ENCODE measurements at places on chromosomes 16 and 17.

- no peak for DNase-seq
Observed at GRCh38 chr16:55647798-55648197, 8.0 kb upstream of the SLC6A2 start.

DNA sequence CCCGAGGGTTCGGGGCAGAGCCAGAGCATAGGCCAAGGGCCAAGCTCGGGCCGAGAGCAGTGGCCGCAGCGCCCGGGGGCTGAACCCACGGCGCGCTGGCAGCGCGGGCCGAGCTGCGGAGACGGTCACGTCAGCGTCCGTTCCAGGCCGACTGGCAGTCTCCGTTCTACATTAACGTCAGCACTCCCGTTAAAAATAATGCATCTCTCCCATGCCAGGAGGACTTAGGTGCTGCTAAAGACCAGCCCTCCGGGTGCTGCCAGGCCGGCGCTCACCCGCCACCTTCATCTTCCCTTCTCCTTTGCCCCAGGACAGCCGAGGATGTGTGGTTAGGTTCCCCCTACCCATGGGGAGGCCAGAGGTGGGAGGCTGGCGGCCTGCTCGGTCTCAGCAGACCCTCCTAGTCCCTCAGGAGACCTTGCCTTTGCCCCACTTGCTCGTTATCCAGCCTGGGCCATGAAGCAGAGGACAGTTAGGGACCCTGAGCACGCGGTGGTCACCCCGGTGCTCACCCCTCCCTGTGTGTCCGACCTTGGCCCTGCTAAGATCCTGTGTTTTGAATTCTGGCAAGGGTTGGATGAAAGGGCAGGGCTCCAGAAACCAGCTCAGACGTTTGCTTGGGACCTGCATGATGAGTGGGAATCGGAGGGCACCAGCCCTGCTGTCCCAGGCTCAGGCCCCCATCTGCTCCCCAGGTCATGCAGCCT is 572 bp downstream of the MPG start:
- peak; percentile 62 for DNase-seq

GRCh38 chr16:10961231-10961630 is 16.9 kb downstream of the CLEC16A start:
- DNase-seq, result no peak

DNA sequence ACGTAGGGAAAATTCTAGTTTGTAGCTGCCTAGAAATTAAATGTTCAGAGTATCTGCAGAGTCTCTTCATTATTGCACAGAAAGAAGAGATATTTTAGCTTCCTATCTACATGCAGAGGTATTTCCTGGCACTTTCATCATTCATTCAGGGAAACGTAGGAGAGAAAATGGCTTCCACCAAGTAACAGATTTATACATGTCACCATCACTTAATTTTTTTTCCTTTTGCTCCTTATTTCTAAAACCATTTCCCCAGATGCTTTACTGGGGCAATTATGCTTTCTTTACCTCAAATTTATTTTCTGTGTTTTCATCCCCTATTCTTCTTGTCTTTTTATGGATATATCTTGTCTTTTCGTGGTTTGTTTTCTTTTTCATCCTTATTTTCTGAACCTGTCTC is 18.5 kb downstream of the ATP6V0A1 start:
- DNase-seq, result no peak

DNA sequence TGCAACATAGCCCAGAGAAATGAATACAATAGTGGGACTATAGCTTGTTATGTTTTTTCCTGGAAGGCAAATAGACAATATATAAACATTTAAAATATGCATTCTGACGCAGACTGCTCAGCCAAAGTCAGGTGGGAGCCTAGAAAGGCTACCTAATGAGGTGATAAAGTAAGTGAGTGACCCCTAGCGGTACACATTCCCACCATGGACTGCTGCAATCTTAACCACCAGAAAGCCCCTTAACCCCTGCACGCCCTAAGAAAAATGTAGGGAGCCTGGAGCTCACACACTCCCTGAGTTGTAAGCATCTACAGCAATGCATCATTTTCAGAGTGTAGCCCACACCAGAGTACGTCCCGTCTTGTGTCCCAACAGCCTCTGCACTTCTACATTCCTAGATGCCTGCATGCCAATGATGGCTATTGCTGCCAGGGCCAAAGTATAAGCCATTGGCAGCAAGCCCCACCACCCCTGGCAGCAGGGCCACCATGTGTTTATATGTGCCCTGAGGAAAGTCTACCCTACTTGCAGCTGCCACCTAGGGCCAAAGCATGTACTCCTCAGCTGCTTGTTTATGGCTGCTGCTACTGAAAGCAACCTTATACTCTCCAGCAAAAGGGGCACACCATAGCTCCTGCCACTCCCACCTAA is 127.6 kb downstream of the KIF2B start:
- DNase-seq, result peak; percentile 34

GRCh38 chr16:85384833-85385462 is 228.2 kb upstream of the GSE1 start:
- peak; percentile 74 for DNase-seq

- no peak for DNase-seq
Observed at GRCh38 chr17:10162096-10162495, 36.3 kb downstream of the GAS7 start.

GRCh38 chr17:39062846-39063680 is 88.4 kb downstream of the PLXDC1 start:
- DNase-seq, result no peak

- DNase-seq, result no peak
Observed at GRCh38 chr17:65618516-65618915, 57.1 kb upstream of the AXIN2 start.

GRCh38 chr17:29167393-29168078 is 12.7 kb downstream of the MYO18A start:
- DNase-seq, result no peak

GRCh38 chr17:50035421-50035879 is 20.5 kb upstream of the ITGA3 start:
- no peak for DNase-seq

GRCh38 chr17:9021158-9021991 is at the start of gene NTN1:
TSS of gene NTN1 (plus strand) at chr17:9021510. CDS start at chr17:9022374, 864 bp downstream.
- DNase-seq, result peak; percentile 79

- no peak for DNase-seq
Observed at GRCh38 chr17:38656959-38657823, 17.6 kb downstream of the EPOP start.

DNA sequence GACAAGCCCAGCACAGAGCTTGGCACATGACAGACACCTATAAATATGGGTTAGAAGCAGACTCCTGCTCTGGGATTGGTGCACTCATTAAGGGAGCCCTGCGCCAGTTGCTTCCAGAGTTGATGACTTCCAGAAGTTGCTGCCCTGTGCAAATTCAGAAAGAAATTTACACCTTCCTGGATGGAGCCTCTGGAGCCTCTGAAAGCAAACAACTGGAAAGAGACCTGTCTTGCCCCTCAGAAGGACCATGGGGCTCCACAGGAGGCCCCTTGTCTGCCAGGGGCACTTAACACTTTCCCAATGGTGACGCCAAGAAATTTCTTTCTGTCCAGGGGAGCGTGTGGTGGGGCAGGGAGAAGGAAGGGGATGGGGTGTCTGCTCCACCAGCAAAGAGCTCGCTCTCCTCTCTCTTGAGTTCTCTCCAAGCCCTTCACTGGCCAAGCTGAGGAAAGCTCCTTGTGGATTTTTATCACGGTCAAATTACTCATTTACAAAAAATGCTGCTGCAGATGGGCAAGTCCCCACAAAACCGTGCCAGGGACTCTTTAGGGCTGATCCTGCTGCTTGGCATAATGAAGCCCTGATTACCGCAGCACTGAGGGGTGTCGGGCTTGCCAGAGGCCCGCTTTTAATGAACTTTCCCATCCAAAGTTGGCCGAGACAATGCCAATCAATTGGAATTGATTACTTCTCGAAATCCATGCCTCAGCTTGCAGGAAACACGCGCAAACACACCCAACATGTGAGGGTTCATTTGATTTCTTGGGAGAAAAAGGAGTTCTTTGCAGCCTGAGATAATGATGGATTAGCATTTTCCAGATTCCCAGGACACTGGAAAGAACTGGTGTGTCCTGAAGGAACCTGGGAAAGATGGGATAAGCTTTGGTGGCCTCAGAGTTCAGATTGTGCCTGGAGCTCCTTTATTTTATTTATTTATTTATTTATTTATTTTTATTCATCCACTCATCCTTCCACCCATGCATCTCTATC is 583.6 kb upstream of the CDH5 start:
- no peak for DNase-seq

GRCh38 chr17:79087428-79088143 is 13.0 kb downstream of the ENGASE start:
- DNase-seq, result peak; percentile 92

- DNase-seq, result no peak
Observed at GRCh38 chr16:620700-621525, 9.9 kb upstream of the WFIKKN1 start.

- no peak for DNase-seq
Observed at GRCh38 chr17:79808763-79809529, 12.1 kb upstream of the CBX8 start.

DNA sequence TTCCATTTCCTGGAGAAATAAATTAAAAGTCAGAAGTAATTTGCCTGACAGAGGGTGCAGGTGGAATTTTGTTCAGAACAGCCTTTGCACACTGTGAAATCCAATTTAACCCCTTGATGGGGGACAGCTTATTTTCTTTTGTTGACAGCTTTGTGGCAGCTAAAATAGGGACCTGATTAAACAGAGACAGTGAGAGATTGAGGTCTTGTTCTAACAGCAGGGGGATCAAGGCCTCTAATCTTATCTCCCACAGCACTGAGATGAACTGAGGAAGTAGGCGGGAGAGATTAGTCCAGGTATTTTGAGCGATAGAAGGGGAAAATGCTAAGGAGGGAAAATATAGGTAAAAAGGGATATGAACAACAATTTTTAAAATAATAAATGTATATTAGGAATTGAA is 1491.4 kb upstream of the GOT2 start:
- peak; percentile 7 for DNase-seq

DNA sequence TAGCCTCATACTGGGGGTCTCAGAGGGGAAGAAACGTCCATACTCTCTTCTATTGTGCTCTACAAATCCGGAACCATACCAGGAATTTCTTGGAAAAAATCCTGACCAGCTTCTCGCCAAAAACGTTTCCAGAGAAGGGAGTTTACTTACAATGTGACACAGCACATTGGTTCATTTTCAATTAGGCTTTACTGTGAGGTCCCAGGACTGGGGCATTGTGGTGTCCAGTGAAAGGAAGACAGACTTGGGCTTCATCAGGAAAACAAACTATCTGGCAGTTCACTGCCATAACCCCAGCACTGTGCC is 14.7 kb downstream of the MPP2 start:
- DNase-seq, result no peak

DNA sequence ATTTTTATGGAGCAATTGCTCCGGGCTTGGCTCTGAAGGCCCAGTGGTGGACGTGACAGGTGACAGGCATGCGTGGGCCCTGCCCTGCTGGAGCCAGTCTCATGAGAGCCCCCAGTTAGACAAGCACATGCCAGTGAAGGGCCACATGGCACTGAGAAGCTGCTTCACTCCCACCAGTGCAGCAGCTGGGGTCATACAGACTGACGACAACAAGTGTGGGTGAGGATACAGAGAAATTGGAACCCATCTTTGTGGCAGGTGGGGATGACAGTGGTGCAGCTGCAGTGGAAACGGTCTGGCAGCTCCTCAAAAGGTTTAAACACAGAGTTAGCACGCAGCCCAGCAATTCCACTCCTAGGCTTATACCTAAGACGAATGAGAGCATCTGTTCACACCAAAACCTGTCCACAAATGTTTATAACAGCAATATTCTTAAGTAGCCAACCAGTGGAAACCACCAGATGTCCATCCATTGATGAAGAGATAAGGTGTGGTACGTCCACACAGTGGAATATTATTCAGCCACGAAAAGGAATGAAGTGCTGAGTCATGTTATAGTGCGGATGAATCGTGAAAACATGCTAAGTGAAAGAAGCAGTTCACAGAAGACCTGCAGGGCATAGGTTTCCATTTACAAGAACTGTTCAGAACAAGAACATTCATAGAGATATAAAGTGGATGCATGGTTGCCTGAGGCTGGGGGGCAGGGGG is 12.5 kb upstream of the CIBAR2 start:
- DNase-seq, result no peak

DNA sequence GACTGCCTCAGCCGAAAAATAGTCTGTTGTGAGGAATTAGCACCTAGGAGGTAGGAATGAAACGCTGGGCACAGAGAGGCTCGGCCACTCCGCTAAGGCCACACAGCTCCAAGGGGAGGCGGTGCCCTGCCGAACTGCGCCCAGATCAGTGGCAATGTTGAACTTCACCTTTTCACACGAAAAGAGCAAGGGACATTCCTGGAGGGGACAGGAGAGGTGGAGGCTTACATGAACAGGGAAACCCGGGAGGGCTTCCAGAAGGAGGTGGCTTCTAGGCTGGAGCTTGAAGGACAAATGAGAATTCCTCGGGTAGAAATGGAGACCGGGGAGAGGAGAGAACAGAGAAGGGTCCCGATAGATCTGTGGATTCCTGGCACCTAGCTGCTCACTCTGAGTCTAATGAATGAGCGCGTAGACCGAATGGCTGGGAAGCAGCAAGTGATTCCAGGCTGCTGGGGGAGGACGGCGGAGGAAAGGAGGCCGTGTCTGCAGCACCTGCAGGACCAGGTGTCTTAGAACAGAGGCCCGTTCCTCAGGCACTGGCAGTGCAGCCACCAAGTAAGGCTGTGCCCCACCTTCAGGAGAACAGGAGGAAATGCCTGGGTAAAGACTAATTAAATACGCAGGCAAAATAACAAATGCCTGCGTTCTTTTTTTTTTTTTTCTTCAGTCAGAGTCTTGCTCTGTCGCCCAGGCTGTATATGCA is 722 bp upstream of the SLC38A10 start:
- DNase-seq, result peak; percentile 76

GRCh38 chr17:73025041-73025560 is 67.4 kb downstream of the SLC39A11 start:
- no peak for DNase-seq

DNA sequence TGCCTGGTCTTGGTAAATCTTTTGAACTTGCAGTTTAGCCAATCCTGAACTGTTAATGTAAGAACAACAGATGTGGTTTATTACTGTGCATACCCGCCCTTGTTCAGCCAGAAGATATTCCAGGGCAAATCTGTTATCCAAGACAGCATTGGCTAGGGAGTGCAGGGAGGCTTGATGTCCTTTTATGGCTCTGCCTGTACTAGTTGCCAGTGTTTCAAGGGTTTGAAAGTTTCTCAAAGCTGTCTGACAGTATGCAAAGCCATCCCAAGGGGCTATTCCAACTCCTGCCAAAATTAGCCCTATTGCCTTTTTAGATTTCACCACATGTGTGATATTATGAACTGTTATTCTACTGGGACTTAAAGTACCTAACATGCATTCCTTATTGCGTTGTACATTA is 30.1 kb downstream of the LCMT1 start:
- DNase-seq, result no peak

- DNase-seq, result peak; percentile 11
Observed at GRCh38 chr16:30493941-30494488, 21.5 kb downstream of the ITGAL start.

Data from iPS-NIHi11 (cell line).